Small intestine (tissue), 16 donors: ENCODE measurements at places on chromosomes 6 and 20. TPM values are rescaled to one million over a fixed set of nuclear protein-coding genes. Genes with fewer than 3 reads are reported as not detected.
A peak's percentile ranks its signal among the peaks of the same experiment; 100 is the strongest.

DNA sequence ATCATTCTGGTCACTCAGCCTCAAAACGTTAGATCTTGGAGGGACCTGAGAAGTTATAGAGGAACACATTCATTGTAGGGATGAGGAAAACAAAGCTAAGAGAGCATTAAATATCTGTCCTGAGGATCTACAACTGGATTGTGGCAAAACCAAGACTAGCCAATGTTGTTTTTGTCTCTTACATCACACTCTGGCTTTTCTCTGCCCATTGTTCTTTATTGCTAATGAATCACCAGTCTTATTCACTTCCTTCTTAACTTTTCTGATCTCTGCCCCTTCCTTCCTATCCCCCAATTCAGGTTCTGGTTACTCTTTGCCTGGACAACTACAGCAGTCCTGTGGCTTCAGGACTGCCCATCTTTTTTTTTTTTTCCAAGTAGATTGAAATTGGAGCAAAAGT lies 57.0 kb upstream of the PREP start:
- H3K4me1 ChIP-seq: no peaks in the 10 kb centered on the region
- no peak for DNase-seq
- no peak overlapping the region for H3K27ac ChIP-seq
- H3K27me3 ChIP-seq: no peaks in the 10 kb centered on the region

GRCh38 chr6:157490611-157491269 lies 109.8 kb downstream of the ZDHHC14 start:
- H3K4me3 ChIP-seq: no peak overlapping the region
- H3K27me3 ChIP-seq: no peaks in the 10 kb centered on the region
- H3K4me1 ChIP-seq: no peaks in the 10 kb centered on the region
- peaks cover 26% of the 10 kb centered on the region for H3K36me3 ChIP-seq

DNA sequence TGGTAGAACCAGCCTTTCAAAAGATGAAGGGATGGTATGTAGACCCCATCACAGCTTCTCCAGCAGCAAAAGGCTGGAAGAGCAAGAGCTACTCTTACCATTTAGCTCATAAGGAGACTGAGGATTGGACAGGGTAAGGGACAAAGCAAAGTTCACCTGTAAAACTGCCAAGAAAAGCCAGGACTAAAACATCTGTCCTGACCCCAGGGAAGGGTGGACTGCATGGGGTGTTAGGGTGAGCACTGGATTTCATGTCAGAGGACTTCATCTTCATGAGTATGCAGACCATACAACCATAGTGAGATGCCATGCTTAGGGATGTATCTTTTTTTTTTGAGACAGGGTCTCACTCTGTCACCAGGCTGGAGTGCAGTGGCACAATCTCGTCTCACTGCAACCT lies 19.3 kb downstream of the AHCY start:
- peaks cover 6% of the 10 kb centered on the region for H3K36me3 ChIP-seq
- no peaks in the 10 kb centered on the region for H3K4me1 ChIP-seq
- DNase-seq: no peak
- no peak overlapping the region for H3K4me3 ChIP-seq

DNA sequence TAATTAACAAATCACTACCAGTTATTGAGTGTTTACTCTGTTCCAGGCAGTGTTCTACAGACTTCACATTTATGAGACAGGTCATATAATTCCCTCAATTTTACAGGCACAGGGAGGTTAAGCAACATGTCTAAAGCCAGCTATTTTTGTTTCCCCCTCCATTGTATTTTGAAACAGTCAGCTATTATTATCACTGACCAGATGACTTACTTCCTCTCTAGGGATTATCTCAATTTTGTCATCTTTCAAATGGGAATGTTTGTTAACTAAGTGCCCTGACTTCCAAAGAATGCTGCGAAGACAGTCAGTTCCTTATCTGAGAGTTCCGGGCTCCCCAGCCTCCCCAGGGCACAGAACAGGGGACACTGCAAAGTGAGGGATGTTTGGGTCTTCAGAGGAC lies 5.6 kb upstream of the CNPY3 start:
- H3K27ac ChIP-seq: no peak overlapping the region
- H3K4me1 ChIP-seq: no peaks in the 10 kb centered on the region

DNA sequence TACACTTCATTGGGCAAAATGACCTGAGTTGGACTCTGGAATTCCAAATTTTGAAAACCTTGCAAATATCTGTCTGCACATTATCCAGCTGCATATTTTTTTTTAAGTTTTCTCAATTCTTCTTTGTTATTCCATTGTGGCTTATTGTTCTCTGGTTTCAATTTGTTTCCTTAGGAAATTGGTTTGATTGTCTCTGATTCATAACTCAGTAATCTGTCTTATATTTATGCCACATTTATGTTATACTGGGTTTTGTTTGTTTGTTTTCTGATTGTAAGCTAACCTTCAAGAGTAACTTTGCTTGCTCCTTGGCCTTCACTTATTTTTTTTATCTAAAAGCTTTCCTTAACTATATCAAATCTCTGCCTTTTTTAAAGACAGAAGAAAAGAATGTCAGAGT lies 193.3 kb upstream of the PLCB4 start:
- no peak overlapping the region for H3K4me3 ChIP-seq
- no peak overlapping the region for H3K27ac ChIP-seq
- no peak for DNase-seq
- no peaks in the 10 kb centered on the region for H3K27me3 ChIP-seq
- no peaks in the 10 kb centered on the region for H3K4me1 ChIP-seq
- no peaks in the 10 kb centered on the region for H3K36me3 ChIP-seq

GRCh38 chr20:3563548-3564177 lies 92.8 kb downstream of the ATRN start:
- peaks cover 39% of the 10 kb centered on the region for H3K36me3 ChIP-seq
- no peaks in the 10 kb centered on the region for H3K4me1 ChIP-seq
- no peaks in the 10 kb centered on the region for H3K27me3 ChIP-seq
- H3K27ac ChIP-seq: no peak overlapping the region
- no peak overlapping the region for H3K4me3 ChIP-seq

DNA sequence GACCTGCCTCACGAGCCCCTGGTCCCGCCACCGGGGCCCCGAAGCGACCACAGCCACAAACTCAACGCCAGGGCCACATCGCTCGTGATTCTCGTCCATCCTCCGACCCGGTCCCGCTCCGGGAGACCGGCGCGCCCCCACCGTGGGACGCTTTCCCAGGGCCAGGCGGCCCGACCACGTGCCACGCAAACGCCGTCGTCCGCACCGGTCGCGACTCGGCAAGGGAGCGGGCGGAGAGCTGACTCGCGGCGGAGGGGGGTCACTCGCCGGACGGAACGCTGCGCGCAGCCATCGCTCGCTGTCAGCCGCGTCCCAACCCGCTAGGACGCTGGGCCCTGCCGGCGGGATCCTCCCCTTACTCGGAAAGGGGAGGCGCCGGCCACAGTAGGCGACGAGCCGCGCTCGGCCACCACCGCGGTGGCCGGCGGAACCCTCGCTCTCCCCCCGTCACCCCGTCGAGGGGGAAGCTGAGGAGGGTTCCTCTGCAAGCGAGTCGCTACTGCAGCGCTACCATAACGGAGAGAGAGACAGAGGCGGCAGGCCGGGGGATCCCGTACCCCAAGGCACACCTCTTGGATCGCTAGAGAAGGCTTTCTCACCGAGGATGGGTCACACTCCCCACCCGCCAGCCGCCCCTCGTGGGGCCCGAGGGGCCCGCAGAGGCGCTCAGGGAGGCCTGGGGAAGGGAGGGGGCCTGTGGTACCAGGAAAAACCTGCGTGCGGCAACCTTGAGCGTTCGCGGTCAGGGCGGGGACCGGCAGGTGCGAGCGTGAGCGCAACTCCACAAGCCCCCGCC lies 511.8 kb upstream of the ZNF337 start:
- no peak for DNase-seq
- no peaks in the 10 kb centered on the region for H3K36me3 ChIP-seq
- no peak overlapping the region for H3K4me3 ChIP-seq

- H3K4me3 ChIP-seq: no peak overlapping the region
- H3K36me3 ChIP-seq: no peaks in the 10 kb centered on the region
- DNase-seq: peak; percentile 92
- H3K27ac ChIP-seq: no peak overlapping the region
- peaks cover 7% of the 10 kb centered on the region for H3K27me3 ChIP-seq
Measured at GRCh38 chr20:22490287-22491193, 93.8 kb downstream of the FOXA2 start.

NQO2 gene
- 23.2 TPM for polyA plus RNA-seq
